Uterus (tissue), 4 donors: ENCODE measurements at places on chromosomes 7 and 10. TPM values are rescaled to one million over a fixed set of nuclear protein-coding genes. Genes with fewer than 3 reads are reported as not detected.

DNA sequence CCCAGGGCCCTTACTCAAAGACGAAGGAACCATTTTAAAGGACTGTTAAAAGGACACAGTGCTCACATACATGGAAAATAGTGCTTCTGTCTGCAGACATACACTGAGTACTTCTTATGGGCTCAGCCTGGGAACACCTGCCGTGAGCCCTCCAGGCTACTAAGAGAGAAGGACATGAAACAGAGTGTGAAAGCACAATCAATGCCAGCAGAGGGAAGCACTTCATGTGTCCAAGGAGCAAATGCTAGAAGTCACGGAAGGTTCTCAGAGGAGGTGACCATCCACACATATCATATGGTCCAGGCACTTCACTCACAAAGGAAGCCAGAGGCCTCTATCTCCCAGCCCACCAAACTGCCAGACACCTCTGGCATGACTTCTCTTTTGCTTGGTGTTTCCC, 15.5 kb downstream of the ELMO1 start:
- no peak for DNase-seq
- no peaks in the 10 kb centered on the region for H3K36me3 ChIP-seq
- no peak overlapping the region for H3K27ac ChIP-seq
- no peaks in the 10 kb centered on the region for H3K4me1 ChIP-seq

GRCh38 chr7:2651336-2651735, 19.6 kb downstream of the TTYH3 start:
- no peak for DNase-seq
- no peaks in the 10 kb centered on the region for H3K27me3 ChIP-seq
- H3K36me3 ChIP-seq = no peaks in the 10 kb centered on the region
- H3K27ac ChIP-seq = no peak overlapping the region

- no peaks in the 10 kb centered on the region for H3K36me3 ChIP-seq
- no peaks in the 10 kb centered on the region for H3K4me1 ChIP-seq
- H3K27me3 ChIP-seq = no peaks in the 10 kb centered on the region
- no peak for DNase-seq
- no peak overlapping the region for H3K27ac ChIP-seq
- no peak overlapping the region for H3K4me3 ChIP-seq
Measured at GRCh38 chr7:50273301-50273700, 31.2 kb upstream of the IKZF1 start.

DNA sequence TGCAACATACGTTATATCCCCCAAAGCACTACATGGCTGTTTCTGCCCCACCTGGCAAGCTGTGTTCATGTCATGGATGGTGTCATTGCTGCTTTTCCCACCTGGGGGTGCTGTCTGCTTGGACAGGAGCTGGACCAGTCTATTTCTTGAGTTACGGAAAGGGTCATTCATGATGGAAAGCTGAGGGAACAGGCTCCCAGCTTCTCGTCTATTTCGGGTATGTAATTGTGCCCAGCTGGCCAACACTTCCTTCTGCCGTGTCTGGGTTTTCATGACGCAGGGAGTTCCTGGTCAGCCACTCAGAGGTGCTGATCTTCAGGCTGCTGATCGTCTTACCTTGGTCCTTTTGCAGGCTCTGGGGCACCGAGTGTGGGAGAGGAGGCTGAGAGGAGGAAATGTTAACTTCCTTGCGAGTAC, 8.6 kb downstream of the BTBD16 start:
- H3K27me3 ChIP-seq = no peaks in the 10 kb centered on the region
- no peaks in the 10 kb centered on the region for H3K36me3 ChIP-seq
- H3K27ac ChIP-seq = no peak overlapping the region
- H3K4me3 ChIP-seq = no peak overlapping the region

GRCh38 chr10:75508814-75509306, 77.4 kb downstream of the LRMDA start:
- H3K4me1 ChIP-seq = no peaks in the 10 kb centered on the region
- peak; percentile 70 for DNase-seq
- peak overlapping the region; percentile 63 for H3K27ac ChIP-seq
- H3K36me3 ChIP-seq = no peaks in the 10 kb centered on the region
- H3K4me3 ChIP-seq = no peak overlapping the region
- no peaks in the 10 kb centered on the region for H3K27me3 ChIP-seq

GRCh38 chr7:12930534-12930933, 243.1 kb downstream of the ARL4A start:
- no peak overlapping the region for H3K27ac ChIP-seq
- H3K27me3 ChIP-seq = no peaks in the 10 kb centered on the region
- H3K4me3 ChIP-seq = no peak overlapping the region
- H3K36me3 ChIP-seq = no peaks in the 10 kb centered on the region

- H3K27me3 ChIP-seq = no peaks in the 10 kb centered on the region
- H3K36me3 ChIP-seq = no peaks in the 10 kb centered on the region
- no peak overlapping the region for H3K4me3 ChIP-seq
- no peaks in the 10 kb centered on the region for H3K4me1 ChIP-seq
- DNase-seq = no peak
- H3K27ac ChIP-seq = no peak overlapping the region
Measured at GRCh38 chr7:139543801-139544603, 20.5 kb downstream of the CLEC2L start.

- H3K27ac ChIP-seq = no peak overlapping the region
- H3K4me3 ChIP-seq = no peak overlapping the region
- H3K4me1 ChIP-seq = no peaks in the 10 kb centered on the region
- H3K36me3 ChIP-seq = no peaks in the 10 kb centered on the region
Measured at GRCh38 chr10:14477408-14477710, 146.6 kb upstream of the FRMD4A start.

- peak overlapping the region; percentile 71 for H3K27ac ChIP-seq
- H3K36me3 ChIP-seq = no peaks in the 10 kb centered on the region
- H3K4me3 ChIP-seq = no peak overlapping the region
Measured at GRCh38 chr10:110411047-110411410, 86.7 kb upstream of the DUSP5 start.

DNA sequence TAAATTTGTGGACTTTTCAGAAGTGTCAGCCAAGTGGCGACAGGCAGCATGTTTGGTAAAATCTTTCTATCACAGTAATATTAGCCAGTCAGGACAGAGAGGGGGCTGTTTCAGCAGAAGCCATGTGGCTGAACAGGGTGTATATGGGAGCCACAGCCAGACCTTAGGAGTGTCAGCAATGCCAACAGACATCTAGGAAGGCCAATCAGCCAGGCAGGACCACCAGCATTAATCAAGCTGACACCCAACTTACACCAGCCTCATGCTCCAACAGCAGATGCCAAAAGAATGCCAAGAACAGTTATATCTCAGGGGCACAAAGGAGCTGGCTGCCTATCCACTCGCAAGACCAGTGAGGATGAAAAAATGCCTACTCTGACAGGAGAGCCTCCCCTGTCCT, 54.8 kb downstream of the RAPGEF5 start:
- no peak for DNase-seq
- no peaks in the 10 kb centered on the region for H3K27me3 ChIP-seq
- no peak overlapping the region for H3K4me3 ChIP-seq

DNA sequence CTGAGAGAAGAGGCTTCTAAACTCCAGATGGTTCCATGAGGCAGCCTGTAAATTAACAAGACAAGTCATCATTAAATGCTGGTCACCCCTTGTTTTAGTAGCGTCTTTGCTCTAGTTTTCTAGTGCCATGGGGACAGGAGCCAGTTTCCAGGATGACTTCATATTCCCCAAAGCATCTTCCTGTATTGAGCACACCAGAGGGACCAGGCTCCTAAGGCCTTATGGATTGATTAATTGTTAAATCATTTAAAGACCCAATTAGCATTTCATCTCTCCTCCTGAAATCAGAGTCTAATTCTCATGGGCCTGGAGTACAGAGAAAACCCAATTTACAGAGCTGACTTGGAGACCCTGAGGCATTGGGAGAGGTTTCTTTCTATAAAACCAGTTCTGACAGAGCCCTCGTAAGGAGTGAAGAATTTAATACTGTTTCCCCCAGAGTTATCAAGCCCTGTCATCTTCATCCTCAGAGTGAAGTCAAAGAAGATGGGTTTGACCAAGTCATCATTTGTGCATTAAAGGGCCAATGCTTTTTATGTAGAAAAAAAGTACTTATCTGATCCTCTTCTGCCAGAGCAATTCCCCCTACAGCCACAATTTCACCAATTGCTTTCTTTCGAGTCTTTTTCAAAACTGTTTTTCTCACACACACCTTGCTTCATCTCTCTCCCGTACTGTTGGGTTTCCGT, 678.7 kb downstream of the SDK1 start:
- no peak overlapping the region for H3K4me3 ChIP-seq
- no peak overlapping the region for H3K27ac ChIP-seq
- no peaks in the 10 kb centered on the region for H3K36me3 ChIP-seq
- H3K4me1 ChIP-seq = no peaks in the 10 kb centered on the region

- no peaks in the 10 kb centered on the region for H3K4me1 ChIP-seq
- no peak overlapping the region for H3K4me3 ChIP-seq
- no peak overlapping the region for H3K27ac ChIP-seq
- DNase-seq = no peak
Measured at GRCh38 chr10:112434988-112435619, 11.6 kb downstream of the ZDHHC6 start.

- H3K4me1 ChIP-seq = no peaks in the 10 kb centered on the region
- H3K27ac ChIP-seq = no peak overlapping the region
- H3K36me3 ChIP-seq = no peaks in the 10 kb centered on the region
- H3K4me3 ChIP-seq = no peak overlapping the region
- DNase-seq = no peak
Measured at GRCh38 chr10:108275895-108276685, 1111.6 kb upstream of the SORCS1 start.

DNA sequence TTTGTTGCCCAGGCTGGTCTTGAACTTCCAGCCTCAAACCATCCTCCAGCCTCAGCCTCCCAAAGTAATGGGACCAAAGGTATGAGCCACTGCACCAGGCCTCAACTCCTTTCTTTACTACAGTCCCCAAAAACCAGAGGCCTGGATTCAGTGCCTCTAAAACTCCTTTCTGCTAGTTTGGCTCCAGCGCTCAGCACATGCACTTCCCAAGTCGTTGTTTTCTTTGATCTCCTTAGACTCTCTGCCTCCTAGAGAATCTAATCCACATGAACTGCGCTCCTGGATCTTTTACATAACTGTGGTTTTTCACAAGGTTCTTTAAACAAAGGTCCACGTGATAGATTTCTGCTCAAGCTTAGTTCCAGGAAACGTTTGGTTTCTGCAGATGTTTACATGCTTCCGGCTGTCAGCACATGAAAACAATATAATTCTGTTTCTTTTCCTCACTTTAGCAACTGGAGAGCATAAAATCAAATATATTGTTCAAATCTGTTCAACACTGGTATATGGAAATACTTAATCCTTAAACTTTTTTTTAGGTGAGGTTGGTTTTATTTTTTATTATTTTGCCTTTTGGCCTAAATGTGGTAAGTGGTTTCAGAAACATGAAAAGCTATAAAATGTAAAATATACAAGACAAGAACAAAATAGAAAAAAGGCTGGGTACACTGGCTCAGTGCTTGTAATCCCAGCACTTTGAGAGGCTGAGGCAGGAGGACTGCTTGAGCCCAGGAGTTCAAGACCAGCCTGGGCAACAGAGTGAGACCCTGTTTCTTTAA, 270.5 kb upstream of the MKLN1 start:
- H3K36me3 ChIP-seq = no peaks in the 10 kb centered on the region
- DNase-seq = no peak
- H3K27me3 ChIP-seq = no peaks in the 10 kb centered on the region
- H3K4me3 ChIP-seq = no peak overlapping the region

GRCh38 chr10:75179657-75180177, 30.9 kb upstream of the VDAC2 start:
- DNase-seq = no peak
- no peaks in the 10 kb centered on the region for H3K27me3 ChIP-seq
- no peaks in the 10 kb centered on the region for H3K36me3 ChIP-seq
- no peak overlapping the region for H3K4me3 ChIP-seq

DNA sequence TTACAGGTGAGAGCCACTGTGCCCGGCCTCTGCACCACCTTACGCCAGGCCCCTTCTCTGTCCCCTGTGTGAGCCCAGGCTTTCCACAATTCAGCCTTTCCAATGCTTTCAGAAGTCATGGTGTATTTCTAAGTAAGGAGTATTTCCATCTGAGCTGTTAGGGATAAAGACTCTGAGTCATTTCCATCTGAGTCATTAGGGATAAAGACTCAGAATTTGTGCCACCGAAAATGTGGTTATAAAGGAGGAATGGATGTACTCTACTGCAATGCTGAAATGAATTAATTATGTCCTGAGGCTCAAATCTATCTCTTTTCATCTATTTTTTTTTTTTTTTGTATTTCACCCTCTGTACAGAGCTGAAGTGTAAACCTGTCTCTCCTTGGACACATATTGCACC, 84.0 kb downstream of the GATA3 start:
- H3K4me1 ChIP-seq = no peaks in the 10 kb centered on the region
- no peaks in the 10 kb centered on the region for H3K27me3 ChIP-seq
- DNase-seq = no peak
- no peaks in the 10 kb centered on the region for H3K36me3 ChIP-seq
- no peak overlapping the region for H3K4me3 ChIP-seq

DNA sequence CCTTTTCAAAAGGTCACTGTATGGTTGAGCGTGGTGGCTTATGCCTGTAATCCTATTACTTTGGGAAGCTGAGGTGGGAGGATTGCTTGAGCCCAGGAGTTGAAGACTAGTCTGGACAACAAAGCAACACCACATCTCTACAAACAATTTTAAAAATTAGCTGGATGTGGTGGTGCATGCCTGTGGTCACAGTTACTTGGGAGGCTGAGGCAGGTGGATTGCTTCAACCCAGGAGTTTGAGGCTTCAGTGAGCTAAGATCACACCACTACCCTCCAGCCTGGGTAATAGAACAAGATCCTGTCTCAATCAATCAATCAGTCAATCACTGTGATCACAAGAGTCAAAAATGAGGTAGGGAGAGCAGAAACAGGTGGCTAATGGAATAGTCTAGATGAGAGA, 97.0 kb downstream of the SUGCT start:
- no peak overlapping the region for H3K27ac ChIP-seq
- DNase-seq = no peak
- no peaks in the 10 kb centered on the region for H3K36me3 ChIP-seq
- no peak overlapping the region for H3K4me3 ChIP-seq
- no peaks in the 10 kb centered on the region for H3K4me1 ChIP-seq

DNA sequence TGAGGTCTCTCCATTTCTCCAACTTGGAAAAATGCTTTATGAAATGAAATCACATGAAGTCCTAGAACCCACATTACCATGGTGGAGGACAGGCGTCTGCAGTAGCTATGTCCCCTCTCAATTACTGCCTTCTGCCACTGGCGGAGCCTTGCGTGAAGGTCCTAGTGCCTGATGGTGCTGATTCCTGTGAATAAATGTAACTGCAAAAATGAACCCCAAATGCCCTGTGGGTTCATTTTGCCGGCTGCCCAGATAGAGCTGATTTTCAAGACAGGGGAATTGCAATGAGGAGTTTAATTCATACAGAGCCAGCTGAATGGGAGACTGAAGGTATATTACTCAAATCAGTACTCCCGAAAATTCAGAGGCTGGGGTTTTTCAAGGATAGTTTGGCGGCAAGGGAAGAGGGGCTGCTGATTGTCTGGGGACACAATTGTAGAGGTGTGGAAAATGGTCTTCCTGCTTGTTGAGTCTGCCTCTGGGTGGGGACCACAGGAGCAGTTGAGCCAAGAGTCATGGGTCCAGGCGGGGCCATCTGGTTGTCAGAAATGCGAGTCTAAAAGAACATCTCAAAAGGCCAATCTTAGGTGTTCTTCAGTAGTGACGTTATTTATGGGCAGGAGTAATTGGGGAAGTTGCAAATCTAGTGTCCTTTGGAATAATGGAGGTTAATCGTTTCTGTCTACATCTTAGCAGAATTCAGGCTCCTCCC, 13.5 kb downstream of the PRF1 start:
- no peaks in the 10 kb centered on the region for H3K36me3 ChIP-seq
- H3K27me3 ChIP-seq = no peaks in the 10 kb centered on the region
- no peak for DNase-seq

The BLNK gene
- total RNA-seq = 1.8 TPM

The WNT8B gene
- total RNA-seq = 0.28 TPM

The ATG9B gene
- total RNA-seq = 1.5 TPM

The FGFR2 gene
- 157 TPM for total RNA-seq

The ALDH18A1 gene
- total RNA-seq = 4.7 TPM

The DOCK1 gene
- 15.6 TPM for total RNA-seq

The NKX2-3 gene
- not detected for total RNA-seq

The ACBD7 gene
- not detected for total RNA-seq

The IFIT2 gene
- 1.5 TPM for total RNA-seq

The ZNF488 gene
- not detected for total RNA-seq

The JCAD gene
- 25.6 TPM for total RNA-seq

The OR9A2 gene
- total RNA-seq = 2.4 TPM
